ENCODE measurements at places on chromosomes 7 and 10.

DNA sequence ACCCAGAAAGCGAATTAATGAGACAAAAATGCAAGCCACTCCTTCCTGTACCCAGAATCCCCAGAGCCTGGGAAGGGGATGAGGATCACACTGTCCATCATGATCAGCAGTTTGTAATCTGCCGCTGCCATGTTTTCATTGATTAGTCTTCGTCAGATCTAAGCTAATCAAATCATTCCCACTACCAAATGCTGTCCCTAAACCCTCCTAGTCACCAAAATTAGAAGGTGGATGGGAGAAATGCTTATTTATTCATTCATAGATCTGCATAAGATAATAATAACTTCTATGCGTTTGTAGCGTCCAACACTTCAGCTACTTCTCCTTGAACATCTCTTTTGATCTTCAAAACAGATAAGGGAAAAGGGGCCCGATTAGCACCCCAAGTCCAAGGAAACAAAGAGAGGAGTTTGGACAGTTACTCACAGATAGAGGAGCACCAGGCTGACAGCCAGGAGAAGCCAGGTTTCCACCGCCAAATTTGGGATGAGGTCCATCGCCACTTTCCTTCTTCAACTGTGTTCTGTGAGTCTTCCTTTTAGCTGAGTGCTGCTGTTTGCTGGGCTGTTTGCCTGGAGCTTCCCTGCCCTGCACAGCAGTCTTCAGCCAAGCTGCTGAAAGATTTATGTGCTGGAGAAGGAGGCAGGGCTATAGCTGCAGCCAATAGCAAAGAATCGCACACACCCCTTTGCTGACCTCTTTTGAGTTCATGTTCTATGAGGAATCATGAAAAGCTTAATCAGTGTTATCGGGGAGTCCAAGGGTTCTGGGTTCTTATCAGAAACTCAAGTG lies at the start of gene CYP3A5:
CYP3A5 (minus strand) TSS at position 597 of the 792 bp plus-strand sequence; CDS start at position 497, 100 bp downstream.
- peak; percentile 13 for DNase-seq

- DNase-seq: no peak
These were observed 33.3 kb downstream of the TNPO3 start for GRCh38 chr7:129021656-129022055.

- DNase-seq: peak; percentile 52
These were observed 120.6 kb downstream of the PRPF18 start for GRCh38 chr10:13707156-13707881.

DNA sequence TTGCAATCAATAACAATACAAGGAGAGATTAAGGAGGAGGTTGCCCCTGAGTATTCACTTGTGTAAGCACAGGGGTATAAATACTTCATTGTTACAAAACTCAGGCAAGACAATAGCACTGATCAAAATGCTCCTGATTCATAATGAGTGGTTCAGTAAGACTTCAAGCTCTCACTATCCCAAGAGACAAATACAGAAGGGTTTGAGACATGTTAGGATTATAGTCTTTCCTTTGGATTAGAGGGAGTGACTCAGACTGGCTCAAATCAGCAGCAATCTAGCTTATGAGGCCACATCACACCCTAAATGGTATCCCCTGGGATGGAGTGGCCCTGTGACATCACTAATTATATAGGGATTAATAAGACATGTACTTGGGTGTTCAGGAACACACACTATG lies 167.2 kb upstream of the HGF start:
- no peak for DNase-seq

DNA sequence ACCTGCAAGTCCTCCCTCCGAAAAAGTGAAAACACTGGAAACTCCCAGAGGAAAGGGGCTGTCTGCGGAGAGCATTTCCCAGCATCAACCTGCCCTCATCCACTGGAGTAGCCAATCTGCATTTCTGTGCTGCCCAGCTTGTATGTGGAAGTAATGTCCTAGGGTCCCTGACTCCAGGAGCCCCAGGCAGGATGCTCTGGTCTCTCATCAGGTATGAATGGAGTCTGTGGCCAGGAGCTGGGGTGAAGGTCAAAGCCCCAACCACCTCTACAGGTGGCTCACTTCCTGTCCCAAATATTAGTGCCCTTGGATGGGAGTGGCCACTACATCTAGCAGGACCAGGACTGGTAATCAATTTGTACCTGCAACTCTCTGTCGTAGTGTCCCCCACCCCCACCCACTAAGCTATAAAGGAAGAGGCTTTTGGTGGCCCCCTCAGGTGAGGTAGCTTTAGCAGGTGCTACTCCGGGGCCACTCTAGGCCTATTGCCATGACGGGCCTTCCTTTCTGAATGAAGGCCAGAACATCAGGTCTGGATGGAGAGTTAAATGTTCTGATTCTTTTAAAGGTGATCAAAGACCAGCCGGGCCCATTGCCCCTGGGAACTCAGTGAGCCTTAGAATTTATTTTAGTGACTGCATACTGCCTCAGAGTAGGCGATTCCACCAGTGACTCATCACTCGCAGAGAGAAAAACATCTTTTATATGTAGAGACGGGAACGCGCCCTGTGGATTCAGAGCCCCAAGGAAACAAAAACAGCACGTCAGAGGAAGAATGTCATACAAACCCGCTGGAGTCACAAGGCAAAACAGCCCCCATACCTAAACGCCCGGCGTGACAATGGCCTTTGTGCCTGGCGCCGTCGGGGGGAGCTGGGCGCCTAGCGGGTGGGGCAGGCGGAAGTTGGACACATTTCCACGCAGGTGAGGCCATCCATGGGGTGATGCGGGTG lies 13.0 kb downstream of the EN2 start:
- DNase-seq: no peak

GRCh38 chr10:68110027-68110426 lies 739 bp downstream of the MYPN start:
- DNase-seq: no peak

DNA sequence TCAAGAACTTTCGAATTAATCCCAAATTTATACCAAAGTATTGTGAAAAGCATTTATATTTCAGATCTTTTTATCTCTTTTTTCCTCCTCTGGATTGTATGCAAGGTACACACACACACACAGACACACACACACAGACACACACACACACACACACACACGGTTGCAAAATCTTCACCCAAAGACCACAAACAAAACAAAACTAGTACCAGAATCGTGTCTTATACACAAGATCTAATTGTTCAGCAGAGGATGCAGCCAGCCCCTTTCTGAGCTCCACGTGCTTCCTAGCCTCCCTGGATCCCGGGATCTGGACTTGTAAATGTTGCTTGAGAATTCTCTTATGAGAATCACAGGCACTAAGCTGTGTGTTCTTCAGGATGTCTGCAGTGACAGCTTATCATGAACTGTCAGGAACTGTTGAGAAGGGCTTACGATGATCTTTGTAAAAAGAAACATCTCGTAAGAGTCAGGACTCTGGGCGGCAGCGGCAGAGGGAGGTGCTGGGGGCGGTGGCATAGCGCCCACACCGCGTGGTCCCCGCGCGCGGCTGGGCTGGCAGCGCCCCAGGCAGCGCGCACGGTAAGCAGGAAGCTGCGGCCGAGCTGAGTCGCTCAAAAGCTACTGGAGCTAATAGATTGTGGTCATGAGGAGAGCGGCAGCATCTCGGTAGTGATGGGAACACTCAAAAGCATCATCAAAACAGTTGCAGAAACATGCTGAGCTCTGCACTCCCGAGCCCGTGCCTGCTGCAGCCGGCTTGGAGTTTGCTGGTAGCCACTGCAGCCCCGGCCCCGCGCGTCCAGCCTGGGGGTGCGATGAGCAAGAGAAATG lies 277.6 kb downstream of the GATA3 start:
- DNase-seq: peak; percentile 24

- peak; percentile 42 for DNase-seq
These were observed 36.0 kb upstream of the SRGN start for GRCh38 chr10:69051710-69052487.

DNA sequence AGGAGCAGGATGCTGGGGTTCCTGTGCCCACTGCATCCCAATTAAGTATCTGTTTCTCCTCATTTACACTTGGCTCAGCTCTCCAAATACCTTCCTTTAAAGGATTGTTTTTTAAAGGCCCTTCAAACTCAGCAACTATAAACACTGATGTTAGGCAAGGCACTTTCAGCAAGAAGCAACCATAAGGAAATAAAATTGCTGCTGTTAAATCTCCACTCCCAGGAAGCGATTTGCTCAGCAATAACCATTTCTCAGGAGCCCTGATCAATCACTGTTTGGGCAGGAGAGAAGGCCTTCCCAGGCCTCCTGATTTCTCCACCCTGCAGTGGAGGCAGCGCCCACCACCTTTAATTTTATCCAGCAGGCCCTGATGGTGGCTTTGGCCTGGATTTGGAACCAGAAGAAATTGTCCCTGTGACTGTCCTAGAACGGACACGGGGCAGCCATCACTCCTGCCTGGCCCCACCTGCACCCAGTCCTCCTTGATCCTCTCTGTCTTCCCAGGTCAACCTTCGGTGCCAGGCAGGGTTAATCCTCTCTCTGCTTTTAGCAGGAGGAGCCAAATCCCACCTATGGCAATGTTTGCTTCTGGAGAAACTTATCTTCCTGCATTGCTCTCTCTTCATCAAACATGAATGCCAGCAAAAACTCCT lies 199.8 kb downstream of the PLXNA4 start:
- no peak for DNase-seq

GRCh38 chr10:42980553-42981357 lies 96.1 kb upstream of the RET start:
- no peak for DNase-seq

DNA sequence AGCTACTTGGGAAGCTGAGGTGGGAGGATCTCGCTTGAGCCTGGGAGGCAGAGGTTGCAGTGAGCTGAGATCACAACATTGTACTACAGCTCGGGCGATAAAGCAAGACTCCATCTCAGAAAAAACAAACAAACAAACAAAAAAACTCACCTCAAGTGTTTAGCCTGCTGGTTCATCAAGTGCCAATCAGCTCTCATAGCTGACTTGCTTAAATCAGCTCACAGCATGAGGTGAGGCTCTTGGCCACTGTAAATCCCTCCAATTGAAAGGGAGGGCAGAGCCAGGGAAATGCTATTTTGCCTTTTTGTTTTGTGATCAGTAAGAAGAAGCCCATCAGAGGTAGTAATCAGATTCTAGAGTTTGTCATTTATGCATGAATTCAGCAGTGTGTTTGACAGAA lies 112.3 kb downstream of the RAB11FIP2 start:
- DNase-seq: no peak

DNA sequence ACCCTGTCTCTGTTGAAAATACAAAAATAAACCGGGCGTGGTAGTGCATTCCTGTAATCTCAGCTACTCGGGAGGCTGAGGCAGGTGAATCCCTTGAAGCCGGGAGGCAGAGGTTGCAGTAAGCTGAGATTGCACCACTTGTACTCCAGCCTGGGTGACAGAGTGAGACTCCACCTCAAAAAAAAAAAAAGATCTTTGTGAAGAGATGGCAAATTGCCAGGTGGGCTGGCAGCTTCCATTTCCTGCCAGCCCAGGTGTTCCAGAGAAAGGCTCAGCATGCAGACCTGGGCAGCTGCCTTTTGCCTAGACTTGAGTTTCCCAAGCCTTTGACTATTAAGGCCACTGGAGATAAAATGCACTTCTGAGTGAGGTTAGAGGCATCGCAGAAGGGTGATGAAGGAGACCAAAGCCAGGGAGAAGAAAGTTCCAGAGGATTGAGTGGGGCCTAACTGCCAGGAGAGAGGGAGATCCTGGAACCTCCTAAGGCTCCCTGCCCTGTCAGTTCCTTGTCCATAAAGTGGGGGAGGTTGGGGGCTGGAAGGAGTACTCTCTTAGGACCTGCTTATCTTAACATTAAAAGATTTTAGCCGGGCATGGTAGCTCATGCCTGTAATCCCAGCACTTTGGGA lies 10.0 kb upstream of the DDIT4 start:
- DNase-seq: no peak

- DNase-seq: no peak
These were observed 36.6 kb upstream of the FMC1 start for GRCh38 chr7:139304517-139304916.

Data from pons (tissue), 1 donor.